ENCODE measurements at places on chromosomes 5 and 9. TPM values are rescaled to one million over a fixed set of nuclear protein-coding genes. Genes with fewer than 3 reads are reported as not detected.

SEMA5A gene
- total RNA-seq: 31.1 TPM

SMIM33 gene
- total RNA-seq: not detected

DNA sequence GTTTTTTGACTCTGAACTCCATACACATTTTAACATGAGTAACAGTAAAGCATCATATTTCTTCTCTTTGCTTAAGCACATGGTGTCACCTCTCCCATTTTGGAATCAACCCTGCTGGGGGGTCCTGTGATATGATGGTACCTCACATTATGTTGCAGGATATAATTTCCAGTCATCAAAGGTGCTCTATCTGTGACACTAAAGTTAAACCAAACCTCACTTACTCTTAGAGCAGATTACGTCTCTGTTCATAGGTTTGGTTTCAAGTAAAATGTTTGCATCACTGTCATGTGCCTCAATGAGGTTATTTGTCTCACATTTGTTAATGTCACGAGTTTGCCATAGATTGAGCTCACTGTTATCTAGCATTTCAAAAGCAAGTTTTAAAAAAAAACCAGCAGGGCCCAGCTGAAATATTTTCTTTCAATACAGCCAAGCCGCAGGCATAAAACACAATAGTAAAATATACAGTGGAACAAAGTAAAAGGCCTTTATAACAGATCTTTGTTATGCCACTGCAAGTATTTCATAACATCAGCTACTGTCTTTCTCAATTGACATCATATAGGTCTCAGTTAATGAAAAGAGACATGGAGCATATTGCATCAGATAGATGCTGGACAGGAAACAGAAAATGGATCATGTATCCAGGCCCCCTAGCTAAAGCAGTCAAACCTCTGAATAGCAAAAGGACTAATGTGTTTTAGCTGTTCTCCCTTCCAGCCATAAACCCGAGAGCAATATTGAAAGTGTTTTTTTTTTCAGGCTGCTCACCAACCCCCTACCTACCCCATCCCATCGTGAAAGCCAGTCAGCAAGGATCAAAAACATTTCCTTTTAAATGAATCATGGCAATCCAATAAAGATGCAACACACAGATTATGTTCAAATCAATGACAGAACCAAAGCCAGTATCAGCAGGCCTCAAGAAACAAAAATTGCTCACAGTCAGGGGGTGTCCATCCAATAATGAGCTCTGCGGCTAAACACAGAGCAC lies 182.1 kb upstream of the ITGA1 start:
- no peak for DNase-seq
- no peak overlapping the region for H3K4me3 ChIP-seq
- no peaks in the 10 kb centered on the region for H3K27me3 ChIP-seq
- H3K36me3 ChIP-seq: no peaks in the 10 kb centered on the region
- H3K27ac ChIP-seq: no peak overlapping the region

DNA sequence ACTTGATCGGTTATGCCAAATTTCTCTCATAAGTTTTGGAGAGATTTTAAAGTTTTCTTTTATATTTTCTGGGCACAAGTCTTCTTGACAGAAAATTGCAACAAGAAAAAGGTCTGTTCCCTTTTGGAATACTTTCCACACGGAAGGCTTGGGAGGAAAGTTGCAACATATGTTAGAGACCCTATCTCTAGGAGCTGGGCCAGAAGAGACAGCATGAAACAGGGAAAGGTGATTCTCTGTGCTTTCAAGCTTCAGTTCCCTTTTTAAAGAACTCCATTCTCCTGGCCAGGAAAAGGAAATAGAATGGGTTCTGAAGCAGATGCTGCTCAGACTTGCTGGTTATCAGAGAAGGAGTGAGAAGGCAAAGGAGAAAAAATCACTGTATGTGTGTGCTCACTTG lies 368.3 kb downstream of the SPATA31D1 start:
- H3K27me3 ChIP-seq: no peaks in the 10 kb centered on the region
- no peak overlapping the region for H3K4me3 ChIP-seq
- no peak overlapping the region for H3K27ac ChIP-seq

GRCh38 chr5:4018007-4018406 lies 422.4 kb downstream of the IRX1 start:
- H3K4me3 ChIP-seq: no peak overlapping the region
- H3K4me1 ChIP-seq: no peaks in the 10 kb centered on the region
- H3K27ac ChIP-seq: no peak overlapping the region
- no peaks in the 10 kb centered on the region for H3K36me3 ChIP-seq
- DNase-seq: no peak

DNA sequence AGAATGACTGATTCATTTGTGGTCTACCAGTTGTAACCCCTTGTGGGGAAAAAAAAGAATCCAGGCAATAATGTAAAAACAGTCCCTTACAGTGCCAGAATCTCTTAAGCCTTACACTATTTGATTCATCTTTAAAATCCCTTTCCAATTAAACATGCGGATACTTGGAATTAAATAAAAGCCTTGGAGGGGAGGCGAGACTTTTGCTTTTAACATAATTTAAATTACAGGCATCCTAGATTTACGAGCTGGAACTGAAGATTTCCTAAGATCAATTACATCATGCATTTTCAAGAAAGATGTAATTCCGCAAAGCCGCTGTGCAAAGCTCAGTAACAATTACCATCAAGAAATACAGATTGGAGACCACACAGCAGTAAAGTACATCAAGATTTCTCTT lies 370.2 kb downstream of the MTRR start:
- no peak overlapping the region for H3K4me3 ChIP-seq
- H3K27ac ChIP-seq: no peak overlapping the region
- H3K36me3 ChIP-seq: no peaks in the 10 kb centered on the region
- no peaks in the 10 kb centered on the region for H3K4me1 ChIP-seq
- no peaks in the 10 kb centered on the region for H3K27me3 ChIP-seq

DNA sequence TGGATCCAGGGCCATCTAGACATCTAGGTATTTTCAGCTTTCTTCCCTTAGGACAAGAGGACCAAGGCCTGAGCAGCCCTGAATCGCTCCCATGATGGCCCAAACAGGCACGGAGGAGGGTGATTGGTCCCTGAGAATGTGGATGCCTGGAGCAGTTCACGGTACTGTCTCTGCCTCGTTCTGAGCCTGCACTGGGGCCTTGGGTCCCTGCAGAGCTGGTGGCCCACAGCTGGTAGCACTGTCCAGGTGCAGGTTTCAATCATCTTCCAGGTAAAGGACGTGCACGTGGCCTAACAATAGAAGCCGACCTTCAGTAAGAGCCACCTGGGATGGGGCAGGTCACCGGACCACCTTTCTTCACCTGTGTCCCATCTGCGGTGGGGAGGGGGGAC lies 19.4 kb upstream of the FCN1 start:
- H3K4me1 ChIP-seq: no peaks in the 10 kb centered on the region
- DNase-seq: no peak
- H3K27me3 ChIP-seq: peaks cover 9% of the 10 kb centered on the region
- no peak overlapping the region for H3K27ac ChIP-seq
- H3K36me3 ChIP-seq: no peaks in the 10 kb centered on the region

IGFBPL1 gene
- total RNA-seq: 9.1 TPM

All from endothelial cell (in vitro differentiated cells).